ENCODE measurements at places on chromosomes 3 and 15.

- DNase-seq: no peak
These were observed 106.1 kb downstream of the OXNAD1 start for GRCh38 chr3:16370872-16371740.

DNA sequence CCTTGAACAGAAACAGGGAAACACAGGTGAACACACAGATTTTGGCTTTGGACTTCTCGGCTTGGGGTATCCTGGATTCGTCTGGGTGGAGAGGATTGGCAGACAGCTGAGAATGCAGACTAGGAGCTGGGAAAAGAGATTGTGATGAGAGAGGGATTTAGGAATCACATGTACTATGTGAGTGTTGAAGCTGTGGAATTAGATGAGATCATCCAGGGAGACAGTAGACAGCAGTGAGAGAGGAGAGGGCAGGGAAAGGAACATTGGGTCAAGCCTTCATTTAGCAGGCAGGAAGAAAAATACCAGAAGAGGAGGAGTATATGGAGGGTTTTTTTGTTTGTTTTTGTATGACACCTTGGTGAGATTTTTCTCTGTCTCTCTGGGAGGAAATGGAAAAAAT, 262.1 kb upstream of the TBL1XR1 start:
- no peak for DNase-seq

DNA sequence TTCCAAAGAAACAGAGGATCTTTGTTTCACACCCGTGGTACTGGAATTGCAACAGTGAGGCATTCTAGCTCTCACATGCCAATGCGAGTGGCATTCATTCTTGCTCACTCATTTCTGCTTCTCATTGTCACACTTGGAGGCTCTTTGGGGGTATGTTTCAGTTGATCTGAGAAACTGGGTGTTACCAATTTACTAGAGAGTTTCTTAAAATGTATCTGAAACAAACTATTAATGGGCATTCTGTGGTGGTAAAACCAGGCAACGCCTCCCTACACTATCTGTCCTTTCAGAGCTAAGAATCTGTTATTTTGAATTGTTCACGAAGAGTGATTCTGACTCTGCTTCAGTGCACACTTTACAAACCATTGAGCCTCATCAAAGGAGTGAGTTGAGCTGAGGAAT, 140.6 kb upstream of the BHLHE40 start:
- no peak for DNase-seq

- DNase-seq: no peak
These were observed 64.9 kb upstream of the PIK3R4 start for GRCh38 chr3:130811557-130811956.

GRCh38 chr15:38085114-38085513, 150.7 kb downstream of the TMCO5A start:
- DNase-seq: no peak

- DNase-seq: no peak
These were observed 48.3 kb downstream of the MB21D2 start for GRCh38 chr3:192869131-192870031.

DNA sequence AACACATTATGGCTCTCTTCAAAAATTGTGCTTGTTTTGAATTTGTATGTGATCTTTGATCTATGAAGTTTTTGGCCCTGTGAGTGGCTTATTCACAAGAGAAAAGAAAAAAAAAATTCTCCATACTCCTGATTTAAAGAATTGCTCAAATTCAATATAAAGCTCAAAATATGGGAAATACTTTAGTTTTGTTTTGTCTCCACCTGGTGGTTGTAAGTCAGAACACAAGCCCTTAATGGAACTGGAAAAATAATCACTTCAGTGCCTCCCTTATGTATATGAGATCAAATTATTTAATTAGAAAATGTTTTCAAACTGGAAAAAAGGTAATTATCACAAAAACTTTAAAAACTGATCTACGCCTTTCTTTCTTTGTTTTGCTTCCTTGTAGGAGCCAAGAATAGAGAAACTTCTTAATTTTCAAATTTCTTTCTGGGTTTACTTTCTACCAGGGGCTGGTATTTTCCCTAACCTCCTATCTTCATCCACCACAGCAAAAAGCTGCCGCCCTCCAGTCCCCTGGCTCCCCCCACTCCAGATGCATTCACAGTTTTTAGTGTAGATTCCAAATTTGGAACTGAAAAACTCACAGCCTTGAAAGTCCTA, 50.6 kb downstream of the SERP1 start:
- DNase-seq: peak; percentile 50

- no peak for DNase-seq
These were observed 136.4 kb downstream of the SPATA16 start for GRCh38 chr3:173004681-173005080.

GRCh38 chr15:84782346-84782745, 34.0 kb downstream of the ZNF592 start:
- no peak for DNase-seq

DNA sequence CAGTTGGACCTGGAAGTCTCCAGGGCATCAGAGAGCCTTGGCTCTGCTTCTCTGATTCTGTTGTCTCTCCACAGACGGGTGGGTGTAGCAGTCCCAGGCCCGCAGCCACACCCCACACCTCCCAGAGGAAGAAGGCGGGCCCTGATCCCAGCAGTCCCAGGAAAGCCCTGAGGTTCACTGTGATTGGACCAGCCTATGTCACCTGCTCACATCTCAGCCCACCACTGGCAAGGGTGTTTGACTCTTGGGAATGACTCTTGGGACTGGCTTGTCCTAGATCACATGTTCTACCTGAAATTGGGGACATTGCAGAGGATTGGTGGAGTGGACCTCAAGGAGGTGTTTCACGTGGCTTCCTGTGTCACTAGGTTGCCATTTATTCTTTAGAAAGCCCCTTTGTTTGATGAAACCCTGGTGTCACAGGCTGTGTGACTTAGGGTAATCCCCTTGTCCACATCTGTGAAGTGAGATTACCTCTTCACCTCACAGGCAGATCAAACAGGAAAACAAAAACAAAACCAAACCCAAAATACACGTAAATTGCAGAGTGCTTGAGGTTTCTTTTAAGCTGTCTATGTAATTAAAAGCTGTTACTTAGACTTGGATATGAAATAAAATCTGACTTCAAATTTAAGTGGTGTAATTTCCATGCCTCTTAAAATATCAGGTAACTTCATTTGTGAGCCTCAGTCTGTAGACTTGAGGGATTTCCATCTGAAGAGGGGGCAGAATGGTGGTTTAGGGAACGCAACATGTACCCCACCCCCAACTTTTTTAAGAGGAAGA, 26.7 kb downstream of the FLNB start:
- DNase-seq: no peak

DNA sequence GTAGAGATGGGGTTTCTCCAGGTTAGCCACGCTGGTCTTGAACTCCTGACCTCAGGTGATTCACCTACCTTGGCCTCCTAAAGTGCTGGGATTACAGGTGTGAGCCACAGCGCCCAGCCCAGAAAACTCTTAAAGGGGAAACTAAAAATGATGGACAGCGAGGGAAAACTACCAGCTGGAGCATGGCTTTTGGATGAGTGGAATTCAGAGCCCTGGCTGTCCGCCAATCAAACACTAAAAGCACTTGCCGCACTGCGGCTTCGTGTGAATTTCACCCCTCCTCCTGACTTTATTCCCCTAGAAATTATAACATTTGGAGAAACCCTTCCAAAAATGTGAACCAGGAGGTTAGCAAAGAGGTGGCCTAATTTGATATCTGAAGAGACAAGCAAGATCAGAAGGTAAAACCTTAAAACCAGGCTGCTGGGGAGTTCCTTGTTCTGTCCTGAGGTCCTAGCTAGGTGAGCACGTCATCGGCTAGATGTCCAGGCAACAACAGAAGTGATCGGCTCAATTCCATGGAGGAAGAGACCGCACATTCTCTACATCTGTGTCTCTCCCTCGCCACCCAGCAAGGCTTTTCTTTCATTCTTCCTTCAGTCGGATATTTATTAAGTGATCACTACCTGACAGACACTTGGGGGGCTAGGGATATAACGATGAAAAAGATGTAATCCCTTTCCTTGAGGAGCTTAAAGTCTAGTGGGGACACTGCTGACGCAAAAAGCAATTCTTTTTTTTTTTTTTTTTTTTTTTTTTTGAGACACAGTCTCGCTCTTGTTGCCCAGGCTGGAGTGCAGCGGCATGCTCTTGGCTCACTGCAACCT, 1.7 kb downstream of the TM4SF19 start:
- no peak for DNase-seq

GRCh38 chr3:137165117-137165806, 207.5 kb downstream of the IL20RB start:
- no peak for DNase-seq

GRCh38 chr3:15042936-15043335, 22.2 kb downstream of the MRPS25 start:
- DNase-seq: no peak

- DNase-seq: no peak
These were observed 270.6 kb downstream of the PTPRG start for GRCh38 chr3:61831973-61832372.

- DNase-seq: no peak
These were observed 479.4 kb downstream of the NTRK3 start for GRCh38 chr15:87777054-87777561.

DNA sequence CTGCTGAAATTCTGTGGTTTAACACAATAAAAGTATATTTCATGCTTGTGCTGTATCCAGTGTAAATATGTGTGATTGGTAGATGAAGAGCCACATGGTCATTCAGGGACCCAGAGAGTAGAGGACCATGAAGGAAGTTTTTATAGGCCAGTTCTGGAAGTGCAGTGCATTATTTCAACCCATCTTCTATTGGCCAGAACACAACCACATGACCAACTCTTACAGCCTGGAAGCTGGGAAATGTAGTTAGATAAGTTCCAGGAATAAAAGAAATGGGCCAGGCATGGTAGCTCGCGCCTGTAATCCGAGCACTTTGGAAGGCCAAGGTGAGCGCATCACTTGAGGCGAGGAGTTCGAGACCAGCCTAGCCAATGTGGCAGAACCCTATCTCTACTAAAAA, 21.4 kb upstream of the PRTG start:
- peak; percentile 15 for DNase-seq

- DNase-seq: no peak
These were observed 650.8 kb upstream of the ADAMTS9 start for GRCh38 chr3:65338571-65338970.

DNA sequence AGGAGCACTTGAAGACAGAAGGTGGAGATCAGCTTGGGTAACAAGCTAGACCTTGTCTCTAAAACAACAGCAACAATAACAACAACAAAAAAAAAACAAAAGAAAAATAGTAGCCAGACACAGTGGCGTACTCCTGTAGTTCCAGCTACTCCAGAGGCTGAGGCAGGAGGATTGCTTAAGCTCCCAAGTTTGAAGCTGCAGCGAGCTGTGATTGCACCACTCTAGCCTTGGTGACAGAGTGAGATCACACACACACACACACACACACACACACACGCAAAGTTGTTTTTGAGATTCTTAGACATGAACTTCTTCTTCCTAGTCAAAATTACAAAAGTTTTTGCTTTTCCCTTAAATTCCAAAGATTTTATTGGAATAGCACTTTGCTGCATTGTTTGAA, 93.0 kb upstream of the IGSF10 start:
- DNase-seq: no peak

GRCh38 chr3:194503081-194503531, 16.3 kb upstream of the ATP13A3 start:
- DNase-seq: peak; percentile 69

GRCh38 chr3:87307805-87308204, 31.4 kb upstream of the POU1F1 start:
- no peak for DNase-seq

- DNase-seq: no peak
These were observed 32.6 kb downstream of the PPCDC start for GRCh38 chr15:75056036-75056435.

GRCh38 chr3:18188491-18188890, 236.6 kb downstream of the SATB1 start:
- no peak for DNase-seq

GRCh38 chr3:195156286-195156890, 114.6 kb downstream of the XXYLT1 start:
- no peak for DNase-seq

DNA sequence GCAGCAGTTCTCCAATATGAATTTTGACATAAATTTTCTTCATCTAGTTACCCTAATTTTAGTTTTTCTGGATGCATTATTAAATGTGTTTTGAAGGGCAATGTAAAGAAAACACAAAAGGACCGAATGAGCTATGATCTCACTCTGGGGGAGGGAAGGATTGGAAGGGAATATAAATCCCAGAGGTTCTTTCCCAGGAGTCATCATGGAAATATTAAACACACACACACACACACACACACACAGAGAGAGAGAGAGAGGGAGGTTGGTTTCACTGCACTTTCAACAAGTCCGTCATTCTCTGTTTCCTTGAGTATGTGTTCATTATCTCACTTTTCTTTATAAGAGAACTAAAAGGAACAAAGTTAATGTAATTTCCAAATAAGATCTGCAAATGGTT, 70.7 kb upstream of the DCBLD2 start:
- DNase-seq: no peak

GRCh38 chr3:149879872-149880271, 66.9 kb downstream of the RNF13 start:
- peak; percentile 46 for DNase-seq

DNA sequence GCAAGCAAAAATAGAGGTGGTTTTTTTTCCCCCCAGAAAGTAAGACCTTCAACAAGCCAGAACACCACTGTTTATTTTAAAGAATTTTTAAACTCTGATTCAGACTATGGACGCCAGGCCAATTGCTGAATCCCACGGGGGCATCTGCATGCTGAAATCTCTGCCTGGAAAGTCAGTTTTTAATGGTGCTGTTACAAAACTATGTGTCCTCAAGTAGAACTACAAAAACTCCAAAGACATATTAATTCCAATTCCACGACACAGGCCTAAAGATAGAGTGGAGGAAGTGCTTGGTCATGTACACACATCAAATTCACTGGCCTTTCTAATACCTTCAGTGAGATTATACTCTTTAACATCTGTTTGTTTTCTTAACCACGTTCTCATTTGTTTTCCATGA, 490.5 kb upstream of the NR2F2 start:
- no peak for DNase-seq

- no peak for DNase-seq
These were observed 39.7 kb upstream of the PLOD2 start for GRCh38 chr3:146200461-146201220.

DNA sequence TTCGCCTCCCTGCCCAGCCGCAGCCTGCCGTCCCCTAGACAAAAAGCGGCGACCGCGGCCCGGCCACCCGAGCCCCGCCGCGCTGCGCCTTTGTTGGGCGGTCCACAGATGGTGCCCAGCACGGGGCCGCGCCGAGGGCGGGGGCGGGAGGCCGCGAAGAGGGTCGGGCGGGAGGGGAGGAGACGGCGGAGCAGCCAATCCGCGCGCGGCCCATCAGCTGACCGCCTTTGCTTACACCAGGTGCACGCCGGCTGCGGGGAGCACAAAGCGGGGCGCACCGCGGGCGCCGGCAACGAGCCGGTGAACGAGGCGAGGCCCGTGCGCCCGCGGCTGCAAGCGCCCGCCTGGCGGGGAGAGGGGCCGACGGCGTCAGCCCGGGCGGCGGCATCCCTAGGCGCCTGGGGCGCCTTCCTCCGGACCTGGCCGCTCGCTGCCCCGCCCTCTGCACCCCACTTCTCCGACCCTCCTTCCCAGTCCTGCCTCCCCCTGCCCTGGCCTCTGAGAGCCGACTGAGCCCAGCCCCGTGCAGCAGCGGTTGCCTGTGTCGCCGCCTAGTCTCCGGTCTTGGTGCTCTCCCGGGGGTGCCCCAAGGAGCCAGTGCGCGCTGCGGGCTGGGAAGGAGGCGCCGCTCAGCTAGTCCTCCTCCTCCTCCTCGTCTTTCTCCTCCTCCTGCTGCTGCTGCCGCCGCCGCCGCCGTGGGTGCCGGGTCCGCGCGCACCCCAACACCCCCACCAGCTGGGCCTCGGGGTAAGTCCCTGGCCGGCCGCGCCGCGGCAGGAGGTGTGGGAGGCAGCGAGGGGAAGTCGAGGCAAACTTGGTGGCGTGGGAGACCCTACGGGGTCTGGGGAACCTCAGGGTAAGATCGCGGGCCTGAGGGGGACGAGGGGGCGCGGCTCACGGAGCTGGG, at the start of gene LRRN1:
TSS of gene LRRN1 (plus strand) at position 259 of the 907 bp plus-strand sequence. CDS start 45,211 bp downstream, outside the sequence.
- DNase-seq: peak; percentile 89

- DNase-seq: no peak
These were observed 97.7 kb upstream of the ZBED2 start for GRCh38 chr3:111692593-111693552.

All from SK-N-DZ (cell line).